ENCODE measurements at places on chromosomes 11 and 22. TPM values are rescaled to one million over a fixed set of nuclear protein-coding genes. Genes with fewer than 3 reads are reported as not detected.

FAM181B gene
- total RNA-seq, result 0.23 TPM

DNA sequence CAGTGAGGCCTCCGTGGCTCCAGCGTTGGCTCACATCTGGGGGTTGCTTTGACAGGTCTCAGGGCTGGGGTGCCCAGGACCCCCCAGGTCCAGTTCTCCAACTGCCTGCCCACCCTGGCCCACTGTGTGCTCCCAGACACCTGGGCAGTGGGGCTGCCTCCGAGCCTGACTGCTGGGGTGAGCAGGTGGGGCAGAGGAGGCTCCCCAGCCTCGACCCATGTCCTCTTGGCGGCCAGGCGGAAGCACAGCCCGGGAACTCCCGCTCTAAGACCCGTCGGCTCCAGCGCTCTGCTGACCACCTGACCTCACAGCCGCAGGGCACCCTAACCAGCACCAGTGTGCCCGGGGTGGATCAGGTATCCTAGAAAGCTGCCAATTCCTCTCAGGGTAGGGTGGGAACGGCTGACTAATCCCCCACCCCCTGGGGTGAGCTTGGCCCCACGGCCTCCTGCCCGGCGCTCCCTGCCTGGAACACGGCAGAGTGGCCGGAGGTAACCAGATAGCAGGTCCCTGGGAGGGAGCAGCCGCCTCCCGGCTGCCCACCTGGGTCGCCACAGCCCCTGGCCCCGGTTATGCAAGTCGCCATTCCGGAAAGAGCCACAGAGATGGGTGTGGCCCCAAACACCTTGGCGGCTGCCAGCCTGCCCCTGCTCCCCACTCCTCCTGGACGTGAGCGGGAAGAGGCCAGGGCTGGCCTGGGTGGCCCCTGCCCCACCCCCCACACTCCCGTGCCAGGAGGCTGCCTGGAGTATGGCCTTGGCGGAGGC lies 19.2 kb upstream of the MUC5B start:
- no peak for DNase-seq

SCGB1A1 gene
- not detected for total RNA-seq

- no peak for DNase-seq
Measured at GRCh38 chr22:40487663-40488249, 117.4 kb downstream of the SGSM3 start.

DNA sequence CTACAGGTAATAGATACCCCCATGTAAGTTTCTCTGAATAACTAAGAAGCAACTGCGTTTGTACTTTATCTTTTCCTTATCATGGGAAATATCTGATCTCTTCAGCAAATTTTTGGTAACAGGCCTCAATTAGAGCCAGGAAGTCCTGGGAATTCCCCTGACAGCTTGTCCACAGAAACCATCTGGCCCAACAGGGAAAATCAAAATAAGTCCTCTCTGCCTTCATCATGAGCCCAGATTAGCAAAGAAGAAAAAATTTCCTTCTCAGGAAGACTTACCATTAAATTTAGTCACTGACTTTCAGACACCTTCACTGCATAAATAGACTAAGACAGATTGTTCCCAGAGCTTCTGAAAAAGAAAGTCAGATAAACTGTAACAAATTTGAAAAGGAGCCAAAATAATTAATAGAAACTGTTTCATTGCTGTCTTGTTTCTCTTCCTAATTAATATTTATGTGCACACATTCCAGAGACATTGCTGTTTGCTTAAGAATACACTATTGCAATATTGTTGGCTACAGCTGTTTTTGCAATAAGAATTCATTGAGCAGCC lies 278.1 kb upstream of the FAT3 start:
- no peak for DNase-seq

KCTD17 gene
- total RNA-seq, result 17.3 TPM

XKR3 gene
- not detected for total RNA-seq

NCF4 gene
- total RNA-seq, result 5.1 TPM

SMIM35 gene
- 0.21 TPM for total RNA-seq

ZNF70 gene
- 3.0 TPM for total RNA-seq

DNA sequence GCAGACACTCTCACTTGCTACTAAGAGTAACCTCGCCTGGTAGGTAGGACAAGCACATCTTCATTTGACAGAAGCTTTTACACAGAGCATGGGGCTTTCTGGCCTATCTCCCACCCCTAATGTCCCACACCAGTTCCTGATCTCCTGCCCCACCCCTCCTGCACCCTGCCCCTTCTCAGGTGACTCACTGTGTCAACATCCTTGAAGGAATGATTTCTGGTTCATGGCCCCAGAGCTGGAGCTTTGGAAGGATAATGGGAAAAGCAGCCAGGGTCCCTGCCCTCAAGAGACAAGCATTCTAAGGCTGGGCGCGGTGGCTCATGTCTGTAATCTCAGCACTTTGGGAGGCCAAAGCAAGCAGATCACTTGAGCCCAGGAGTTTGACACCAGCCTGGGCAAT lies 47.2 kb downstream of the LRFN4 start:
- DNase-seq, result no peak

GRCh38 chr22:46418827-46419226 lies 83.3 kb downstream of the TRMU start:
- DNase-seq, result no peak

DNA sequence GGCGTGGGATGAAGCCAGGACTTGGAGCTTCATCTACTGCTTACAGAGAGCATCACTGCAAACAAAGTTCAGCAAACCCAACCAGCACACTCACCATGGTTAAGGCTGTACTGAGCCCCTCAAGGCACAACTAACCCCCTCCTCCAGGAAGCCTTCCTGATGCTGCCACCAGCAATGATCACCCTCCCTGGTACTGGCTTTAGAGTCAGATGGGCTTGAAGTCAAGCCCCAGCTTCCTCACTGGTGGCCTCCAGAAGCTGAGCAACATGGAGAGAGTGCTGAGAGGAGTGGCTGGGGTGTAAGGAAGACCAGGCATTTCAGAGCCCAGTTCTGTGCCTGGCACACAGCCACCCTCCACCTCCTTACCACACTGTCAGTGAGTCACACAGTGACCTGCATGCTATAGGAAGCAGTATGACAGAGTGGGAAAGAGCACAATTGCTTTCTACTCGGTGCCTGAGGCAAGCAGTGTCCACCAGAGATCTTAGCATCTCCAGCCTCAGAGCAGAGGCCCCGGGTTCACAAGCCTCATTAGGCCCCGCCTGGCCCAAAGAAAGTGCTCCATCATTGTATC lies 24.7 kb upstream of the BAIAP2L2 start:
- DNase-seq, result no peak

DNA sequence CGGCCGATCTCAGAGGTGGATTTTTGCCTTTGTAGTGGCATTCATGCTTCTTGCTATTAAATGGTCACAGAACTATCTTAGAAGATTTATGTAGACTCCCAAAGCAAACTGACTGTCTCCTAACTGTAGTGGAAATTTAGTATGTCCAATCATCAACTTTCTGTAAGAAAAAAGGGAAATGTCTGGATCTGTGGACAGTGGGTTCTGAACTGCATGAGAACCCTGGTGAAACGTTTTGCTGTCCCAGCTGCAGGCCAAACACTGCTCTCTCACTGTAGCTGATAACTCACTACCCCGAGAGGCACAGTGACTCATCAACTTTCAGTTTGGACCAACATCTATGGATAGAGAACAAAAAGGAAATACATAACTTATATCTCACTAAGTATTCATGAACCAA lies 387.1 kb downstream of the SOX6 start:
- DNase-seq, result no peak

IL10RA gene
- total RNA-seq, result 6.3 TPM

- no peak for DNase-seq
Measured at GRCh38 chr22:43148581-43148980, 2.8 kb upstream of the TSPO start.

DNA sequence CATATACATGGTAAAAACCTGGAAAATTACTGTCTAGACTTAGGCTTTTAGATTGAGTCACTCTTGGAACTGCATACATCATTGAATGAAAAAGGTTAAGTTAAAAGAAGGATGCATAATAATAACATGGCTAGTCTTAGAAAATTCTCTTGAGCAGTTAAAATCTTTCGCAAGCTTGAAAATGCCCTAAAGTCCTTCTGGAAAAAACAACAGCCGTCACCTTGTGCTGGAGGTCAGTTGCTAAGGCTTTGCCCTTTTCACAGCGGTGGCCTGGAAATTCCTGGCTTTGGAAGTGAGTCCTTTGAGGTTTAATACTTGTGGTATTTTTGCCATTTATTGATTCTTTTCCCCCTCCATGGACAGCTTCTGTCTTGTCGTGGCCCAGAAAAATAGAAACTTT lies 17.4 kb upstream of the FBLN1 start:
- no peak for DNase-seq

MRGPRG gene
- not detected for total RNA-seq

DNA sequence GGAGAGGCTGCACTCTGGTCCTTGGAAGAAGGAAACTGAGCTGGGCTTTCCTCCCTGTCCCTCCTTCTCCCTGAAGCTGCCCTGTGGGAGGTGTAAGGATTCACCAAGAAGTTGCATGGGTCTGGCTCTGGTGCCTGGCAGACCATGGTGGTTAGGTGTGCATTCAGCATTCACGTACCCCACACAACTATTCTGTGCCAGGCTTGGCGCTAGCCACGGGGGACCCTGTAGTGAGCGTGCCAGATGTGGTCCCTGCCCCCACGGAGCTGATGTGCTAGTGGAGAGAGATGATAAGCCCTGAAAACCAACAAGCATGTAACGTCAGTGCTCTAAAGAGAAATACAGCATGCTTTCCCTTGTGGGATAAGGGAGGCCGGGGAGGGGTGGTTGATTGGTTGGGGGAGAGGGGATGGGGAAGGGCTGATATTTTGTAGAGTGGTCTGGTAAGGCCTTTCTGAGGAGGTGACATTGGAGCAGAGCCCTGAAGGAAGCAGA lies 48.9 kb downstream of the CD82 start:
- no peak for DNase-seq

DNA sequence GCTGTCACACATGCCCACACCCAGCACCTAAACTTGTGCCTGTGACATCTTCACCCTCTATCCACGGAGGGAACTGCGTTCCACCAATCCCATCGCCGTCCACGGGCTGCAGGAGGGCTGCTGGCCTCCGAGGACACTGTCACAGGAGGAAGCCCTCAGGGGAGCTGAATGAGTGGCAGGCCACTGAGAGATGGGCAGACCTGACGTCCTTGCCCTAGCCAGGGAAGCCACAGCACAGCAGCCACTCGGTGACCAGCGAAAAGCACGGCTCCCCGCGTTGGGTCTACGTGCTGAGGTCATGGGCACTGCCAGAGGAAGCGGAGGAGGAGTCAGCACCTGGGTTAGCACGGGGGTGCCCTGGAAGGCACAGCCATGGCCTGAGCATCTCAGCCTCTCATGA lies 50.5 kb downstream of the IGSF9B start:
- DNase-seq, result no peak

GRCh38 chr11:71962428-71963038 lies 33.7 kb downstream of the RNF121 start:
- DNase-seq, result no peak

GRCh38 chr11:74212533-74212932 lies 41.4 kb downstream of the PPME1 start:
- no peak for DNase-seq

USH1C gene
- not detected for total RNA-seq

ASCL2 gene
- total RNA-seq, result 2.3 TPM

DNA sequence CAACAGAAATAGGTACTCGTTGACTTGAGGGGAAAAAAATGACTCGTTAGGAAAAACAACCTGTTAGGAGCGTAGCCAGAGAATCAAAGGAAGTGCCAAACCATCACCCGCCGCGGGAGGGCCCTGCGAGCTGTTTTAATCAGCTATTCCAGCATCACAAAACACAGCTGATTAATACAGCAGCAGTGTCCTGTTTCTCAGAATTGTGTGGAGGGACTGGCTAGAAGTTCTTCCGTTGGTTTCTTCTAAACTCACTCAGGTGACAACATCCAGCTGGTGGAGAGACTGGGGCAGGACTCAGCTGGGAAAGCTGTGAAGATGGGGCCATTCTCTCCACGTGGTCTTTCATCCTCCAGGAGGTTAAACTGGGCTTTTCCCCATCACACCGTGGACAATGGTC lies 28.0 kb downstream of the HSPA8 start:
- no peak for DNase-seq

NNMT gene
- 12.4 TPM for total RNA-seq

DNA sequence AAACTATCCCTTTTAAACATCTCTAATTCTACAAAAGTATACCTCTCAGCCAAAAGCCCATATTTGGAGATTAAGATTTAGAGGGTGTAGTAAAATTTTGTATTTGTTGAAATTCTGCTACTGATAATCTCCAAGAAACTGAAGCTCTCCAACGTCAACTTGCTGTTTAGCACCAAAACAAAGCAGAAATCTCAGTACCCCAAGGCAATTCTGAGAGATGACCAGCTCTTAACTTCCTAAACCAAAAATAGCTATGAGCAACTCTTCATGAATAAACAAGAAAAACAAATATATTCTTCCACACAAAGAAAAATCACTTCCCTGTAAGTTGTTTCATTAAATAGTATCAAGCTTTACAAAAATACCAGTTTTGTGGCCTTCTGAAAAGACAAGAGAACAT lies 13.3 kb downstream of the RRAS2 start:
- DNase-seq, result no peak

DNA sequence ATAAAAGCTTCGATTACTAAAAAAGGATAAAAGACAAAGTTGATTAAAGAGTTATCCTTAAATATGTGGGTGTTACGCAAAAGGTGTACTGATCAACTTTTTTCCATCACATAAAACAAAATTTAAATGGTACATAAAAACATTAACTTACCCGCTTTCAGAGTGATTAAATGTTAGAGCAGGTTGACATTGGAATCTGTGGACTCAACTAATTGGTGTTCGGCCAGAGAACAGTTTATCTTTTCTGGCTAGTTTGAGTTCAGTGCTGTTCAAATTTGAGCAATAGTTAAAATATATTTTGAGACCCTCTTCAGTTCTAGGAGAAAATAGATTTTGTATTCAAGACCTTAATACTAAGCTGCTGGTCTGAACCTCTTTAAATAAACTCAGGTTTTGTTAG lies 56.1 kb downstream of the ATM start:
- no peak for DNase-seq

OR6A2 gene
- total RNA-seq, result not detected

HTR3A gene
- not detected for total RNA-seq

MRGPRX4 gene
- not detected for total RNA-seq

DNA sequence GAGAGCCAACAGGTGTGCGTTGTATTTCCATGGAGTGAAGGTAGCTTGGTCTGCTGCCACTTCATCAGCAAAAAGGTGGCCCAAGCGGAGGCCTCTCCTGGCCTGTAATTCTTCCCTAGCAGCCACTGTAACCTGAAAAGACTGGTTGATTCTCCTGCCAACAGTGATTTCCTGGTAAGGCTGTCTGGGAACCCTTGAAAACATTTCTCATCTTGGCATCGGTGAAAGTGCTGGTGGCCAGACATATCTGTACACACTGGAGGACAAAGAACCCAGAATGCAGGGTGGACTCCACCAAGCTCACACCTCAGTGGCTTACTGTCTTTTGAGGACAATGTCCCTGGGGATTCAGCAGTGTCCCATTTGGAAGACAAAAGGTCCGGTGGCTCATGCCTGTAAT lies 128.0 kb downstream of the TRIM29 start:
- no peak for DNase-seq

DNA sequence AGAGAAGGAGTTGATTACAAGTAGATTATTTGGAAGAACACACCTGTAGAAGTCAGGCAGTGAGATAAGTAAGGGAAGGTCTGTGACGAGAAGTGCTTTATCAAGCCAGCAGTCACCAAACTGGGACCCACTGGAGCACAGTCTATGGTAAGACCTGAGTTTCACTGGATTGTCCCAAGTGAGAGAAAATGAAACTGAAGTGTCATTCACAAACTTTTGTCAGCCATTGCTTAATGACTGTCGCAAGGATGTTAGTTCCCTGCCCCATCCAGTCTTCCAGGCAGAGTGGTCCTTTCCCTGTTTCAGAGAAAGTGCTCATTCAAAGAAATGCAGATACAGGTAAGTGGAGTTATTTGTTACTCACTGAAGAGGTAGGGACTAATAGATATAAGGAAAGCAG lies 728.0 kb upstream of the TENM4 start:
- no peak for DNase-seq

GRCh38 chr11:105032495-105032894 lies 2.4 kb downstream of the CASP1 start:
- no peak for DNase-seq
